GM23248 (cell line): ENCODE measurements at places on chromosomes 7 and 10.

- DNase-seq: no peak
Measured at GRCh38 chr10:112803961-112804401, 146.1 kb upstream of the TCF7L2 start.

DNA sequence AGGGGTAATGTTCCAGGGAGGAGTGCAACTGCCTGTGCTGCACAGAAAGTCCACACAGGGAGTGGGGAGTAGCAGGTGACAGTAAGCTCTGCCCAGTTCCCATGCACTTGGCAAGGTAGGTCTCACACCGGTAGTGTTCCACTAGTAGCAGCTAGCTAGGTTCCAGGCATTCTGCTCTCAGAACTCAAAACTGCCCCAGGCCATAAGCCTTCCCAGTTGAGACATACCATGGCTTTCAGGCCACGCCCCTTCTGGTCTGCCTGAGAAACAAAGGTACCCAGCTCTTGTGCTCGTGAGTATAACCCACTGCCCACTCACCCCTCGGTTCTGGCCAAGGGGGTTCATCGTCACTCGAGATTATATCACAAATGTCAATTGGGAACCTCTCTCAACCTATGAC lies 12.6 kb downstream of the CASP7 start:
- no peak for DNase-seq

- DNase-seq: peak; percentile 56
Measured at GRCh38 chr10:4671451-4672145, 154.4 kb upstream of the AKR1E2 start.

GRCh38 chr10:22437620-22438588 lies 92.6 kb downstream of the SPAG6 start:
- DNase-seq: peak; percentile 63
